Hematopoietic multipotent progenitor cell treated with erythropoietin and hydrocortisone succinate and interleukin-3 and kit ligand, for 6 days (in vitro differentiated cells): ENCODE measurements at places on chromosomes 6 and 20.

GRCh38 chr6:157953580-157954091 is 28.0 kb upstream of the SYNJ2 start:
- DNase-seq = no peak

- DNase-seq = no peak
Observed at GRCh38 chr6:142796571-142796970, 148.4 kb downstream of the HIVEP2 start.

GRCh38 chr6:33418690-33419291 is 884 bp upstream of the CUTA start:
- DNase-seq = no peak

DNA sequence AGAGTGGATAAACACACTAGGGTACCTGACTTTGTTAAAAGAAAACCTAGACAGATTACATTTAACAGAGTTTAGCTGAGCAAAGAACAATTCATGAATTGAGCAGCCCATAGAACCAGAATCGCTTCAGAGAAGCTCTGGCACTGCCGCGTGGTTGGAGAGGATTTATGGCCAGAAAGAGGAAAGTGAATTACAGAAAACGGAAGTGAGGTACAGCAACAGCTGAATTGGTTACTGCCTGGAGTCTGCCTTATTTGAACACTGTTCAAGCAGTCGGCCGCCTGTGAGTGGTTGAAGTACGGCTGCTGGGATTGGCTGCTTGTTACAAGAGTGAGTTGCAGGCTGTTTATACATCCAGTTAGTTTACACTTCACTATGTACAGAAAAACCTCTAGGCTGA is 253.8 kb upstream of the CDYL start:
- peak; percentile 13 for DNase-seq

DNA sequence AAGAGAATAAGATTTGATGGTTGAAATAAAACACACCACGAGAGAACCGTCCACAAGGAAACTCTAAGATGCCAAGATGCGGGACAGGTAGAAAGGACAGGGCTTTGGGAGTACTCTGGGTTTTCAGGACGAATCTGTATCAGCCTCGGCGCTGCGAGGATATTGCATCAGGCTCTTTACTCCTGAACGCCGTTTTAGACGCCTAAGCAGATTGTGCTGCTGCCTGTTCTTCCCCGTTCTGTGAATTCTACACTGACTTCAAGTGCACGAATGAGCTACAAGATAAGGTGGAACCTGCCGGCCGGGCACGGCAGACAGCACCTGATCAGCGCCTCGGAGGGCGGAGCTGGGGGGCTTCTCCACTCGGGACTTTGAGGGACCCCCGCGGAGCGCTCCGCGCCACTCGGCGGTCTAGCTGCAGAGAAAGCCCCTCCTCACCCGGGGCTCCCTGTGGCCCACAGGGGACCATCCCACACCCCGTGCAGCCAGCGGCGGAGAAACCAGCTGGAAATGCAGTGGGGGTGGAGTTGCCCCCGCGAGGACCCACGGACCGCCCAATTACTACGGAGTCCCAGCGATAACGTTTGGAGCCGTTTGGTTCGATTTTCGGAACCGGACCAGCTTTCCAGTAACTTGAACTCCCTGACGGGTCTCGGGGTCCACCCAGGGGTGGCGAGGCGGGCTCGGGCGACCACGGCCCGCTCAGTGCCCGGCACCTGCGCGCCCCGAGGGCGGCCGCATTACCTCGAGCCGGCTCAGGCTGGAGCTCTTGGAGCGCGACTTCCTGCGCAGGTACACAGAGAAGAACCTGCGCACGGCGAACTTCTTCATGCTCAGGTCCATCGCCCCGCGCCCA is 646 bp downstream of the RPS6KA2 start:
- DNase-seq = peak; percentile 42

DNA sequence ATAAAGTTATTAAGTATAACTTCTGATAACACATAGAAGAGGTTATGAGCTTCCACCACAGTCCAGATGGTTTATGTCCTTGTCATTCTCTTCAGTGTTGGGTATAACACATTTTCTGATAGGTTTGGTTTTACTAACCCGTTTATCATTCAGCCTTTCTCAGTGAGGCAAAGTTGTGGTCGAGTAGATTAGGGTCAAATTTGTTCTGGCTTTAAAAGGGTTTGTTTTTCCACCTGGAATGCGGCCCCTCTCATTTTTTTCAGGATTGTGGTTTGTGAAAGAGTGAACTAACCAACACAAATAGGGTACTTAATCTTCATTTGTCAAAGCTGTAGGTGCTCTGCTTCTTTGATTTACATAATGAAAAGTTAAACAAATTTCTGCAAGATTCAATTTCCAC is 204.2 kb upstream of the ASCC3 start:
- no peak for DNase-seq
